ENCODE measurements at places on chromosomes 4 and X.

DNA sequence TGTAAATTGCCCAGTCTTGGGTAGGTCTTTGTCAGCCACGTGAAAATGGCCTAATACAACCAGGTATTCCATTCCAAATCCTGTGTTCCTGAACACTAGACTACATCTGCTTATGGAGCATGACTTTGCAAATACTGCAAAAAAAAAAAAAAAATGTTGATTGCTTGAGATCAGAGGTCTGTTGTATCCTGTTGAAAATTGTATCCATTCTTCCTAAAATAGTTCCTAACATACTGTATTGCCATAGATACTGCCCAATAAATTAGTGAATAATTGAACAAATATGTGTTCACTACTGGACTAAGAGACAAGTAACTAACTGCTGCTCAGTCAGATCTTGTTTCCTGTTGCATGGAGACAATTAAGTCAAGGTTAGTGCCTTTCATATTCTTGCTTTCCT, 164.3 kb upstream of the PABPC4L start:
- no peak for DNase-seq

- DNase-seq, result no peak
These were observed 661.8 kb upstream of the MAGEB2 start for GRCh38 chrX:29553542-29553941.

- DNase-seq, result no peak
These were observed 390.1 kb downstream of the UNC5C start for GRCh38 chr4:95158626-95159025.

DNA sequence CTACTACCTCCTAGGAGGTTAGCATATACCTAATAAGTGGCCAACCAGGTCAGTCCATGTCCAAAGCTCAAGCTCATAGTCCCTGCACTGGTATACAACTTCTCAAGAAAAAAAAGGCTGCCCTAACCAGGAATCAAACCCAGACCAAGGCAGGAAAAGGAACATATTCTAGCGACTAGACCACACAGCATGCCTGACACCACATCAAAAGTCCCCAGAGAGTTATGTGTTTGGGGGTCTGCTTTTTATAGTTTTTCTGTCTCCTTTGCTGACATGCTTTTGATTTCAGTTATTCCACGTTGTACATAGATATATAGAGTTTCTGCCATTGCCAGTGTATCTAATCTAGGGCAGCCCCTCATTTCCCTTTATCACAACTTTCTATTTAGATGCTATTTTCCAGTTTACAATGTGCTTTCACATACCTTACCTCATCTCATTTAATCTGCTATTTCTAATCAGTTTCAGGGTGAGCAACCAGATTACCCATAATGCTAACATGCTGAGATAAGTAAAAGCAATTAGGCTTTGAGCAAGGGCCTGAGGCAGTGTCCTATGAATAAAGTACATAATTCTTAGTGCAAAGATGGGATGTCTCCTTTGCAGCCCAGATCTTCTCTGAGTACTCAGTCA, 17.8 kb downstream of the ARHGEF6 start:
- no peak for DNase-seq

- DNase-seq, result peak; percentile 70
These were observed 63.5 kb upstream of the WDR17 start for GRCh38 chr4:176002007-176002613.

- DNase-seq, result no peak
These were observed 409.2 kb downstream of the CCSER1 start for GRCh38 chr4:90536408-90536807.

Data from GM13976 (cell line).